ENCODE measurements at places on chromosomes 6 and 20.

DNA sequence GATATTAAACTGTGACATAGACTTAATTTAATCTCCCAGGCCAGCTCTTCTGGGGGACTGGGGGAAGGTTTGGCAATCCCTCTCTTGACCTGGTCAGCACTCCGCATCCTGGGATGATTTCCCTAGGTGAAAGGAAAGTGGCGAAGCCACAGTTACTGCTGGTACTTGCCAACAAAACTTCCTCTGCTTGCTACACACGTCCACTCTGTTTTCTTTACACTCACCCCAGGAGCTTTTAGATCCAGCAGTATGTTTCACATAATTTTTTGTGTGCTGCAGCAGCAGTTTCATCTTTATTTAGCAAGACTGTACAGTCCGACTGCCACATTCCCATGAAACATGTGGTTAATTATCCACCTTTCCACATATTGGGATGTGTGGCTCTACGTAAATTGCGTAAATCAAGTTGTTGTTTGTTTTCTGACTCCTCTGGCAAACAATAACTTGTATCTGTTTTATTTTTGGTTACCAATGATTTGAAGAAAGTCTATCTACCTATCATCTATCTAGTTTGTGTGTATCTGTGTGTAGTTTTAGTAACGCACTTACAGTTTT is 284.0 kb downstream of the PHF3 start:
- no peak for DNase-seq

- DNase-seq, result no peak
Observed at GRCh38 chr6:45965007-45965406, 50.7 kb downstream of the CLIC5 start.

DNA sequence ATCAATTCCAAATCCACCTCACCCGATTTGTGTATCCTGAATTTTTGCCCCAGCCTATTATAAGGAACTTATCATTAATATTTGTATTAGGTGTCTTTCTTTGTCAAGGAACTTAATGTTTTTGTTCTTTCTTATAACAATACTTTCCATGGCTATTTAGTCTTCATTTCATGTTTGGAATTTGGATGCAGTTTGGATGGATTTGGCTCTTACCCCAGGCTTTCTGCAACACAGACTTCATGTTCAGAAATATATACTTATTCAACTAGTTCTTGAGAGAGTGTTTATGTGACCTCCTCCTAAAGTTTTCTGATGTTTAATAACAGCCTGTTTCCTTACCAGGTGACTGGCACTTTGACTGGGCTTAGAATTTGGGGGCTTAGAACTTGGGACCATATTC is 35.9 kb upstream of the TOX2 start:
- DNase-seq, result no peak

DNA sequence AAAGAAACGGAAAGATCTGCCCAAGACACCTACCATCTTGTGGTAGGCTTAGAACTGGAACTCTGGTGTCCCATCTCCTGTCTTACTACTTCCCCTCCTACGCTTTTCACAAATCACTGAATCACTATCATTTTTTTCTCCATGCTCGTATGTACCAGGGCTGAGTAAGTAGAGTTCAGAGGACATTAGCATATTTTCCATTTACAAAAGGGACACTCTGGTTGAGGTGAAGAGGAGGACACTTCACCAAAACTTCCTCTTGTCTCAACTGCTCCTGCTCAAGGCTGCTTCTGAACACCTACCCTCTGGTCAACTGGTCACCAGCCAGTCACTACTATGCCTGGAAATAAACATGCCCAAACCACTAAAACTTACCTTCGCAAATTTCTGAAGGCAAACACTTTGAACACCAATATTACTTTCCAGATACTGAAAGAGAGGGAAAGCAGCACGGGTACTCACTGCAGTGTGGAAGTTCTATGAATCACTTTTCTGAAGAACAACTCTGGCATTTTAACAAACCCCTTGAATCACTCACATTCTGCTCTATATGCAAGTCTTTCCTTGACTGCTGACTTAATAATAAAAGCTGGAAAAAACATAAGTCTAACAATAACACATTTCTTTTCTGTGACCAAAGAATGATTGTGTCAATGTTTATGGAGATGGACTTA is 123.3 kb downstream of the INSM1 start:
- DNase-seq, result no peak

DNA sequence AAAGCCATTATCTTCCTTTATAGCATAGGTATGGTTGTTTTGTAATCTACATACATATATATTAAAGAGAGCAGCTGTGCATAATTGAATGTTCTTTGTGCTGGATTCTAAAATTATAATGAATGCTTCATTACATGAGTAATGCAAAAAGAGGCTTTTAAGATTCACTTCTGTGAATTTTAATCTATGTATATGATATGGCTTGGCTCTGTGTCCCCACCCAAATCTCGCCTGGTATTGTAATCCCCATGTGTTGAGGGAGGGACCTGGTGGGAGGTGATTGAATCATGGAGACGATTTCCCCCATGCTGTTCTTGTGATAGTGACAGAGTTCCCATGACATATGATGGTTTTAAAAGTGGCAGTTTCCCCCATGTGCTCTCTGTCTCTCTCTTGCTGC is 255.4 kb downstream of the GRM1 start:
- DNase-seq, result no peak

DNA sequence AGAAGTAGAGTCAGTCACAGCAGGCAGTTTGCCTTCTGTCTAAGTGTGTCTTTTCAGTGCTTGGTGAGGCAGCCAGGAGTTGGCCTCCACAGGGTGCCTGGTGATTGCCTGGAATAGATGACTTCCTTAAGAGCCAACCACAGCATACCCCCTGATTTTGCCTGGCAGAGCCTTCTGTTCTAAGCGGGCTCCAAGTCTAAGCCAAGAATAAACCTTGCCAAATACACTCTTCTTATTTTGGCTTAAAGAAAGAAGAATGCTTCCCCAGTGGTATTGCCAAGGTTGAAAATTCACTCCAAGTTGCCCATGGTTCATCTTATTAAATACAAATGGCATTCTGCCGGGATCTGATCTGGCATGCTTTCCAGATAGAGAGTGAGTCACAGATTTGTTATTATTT is 1424.8 kb upstream of the EYS start:
- no peak for DNase-seq

DNA sequence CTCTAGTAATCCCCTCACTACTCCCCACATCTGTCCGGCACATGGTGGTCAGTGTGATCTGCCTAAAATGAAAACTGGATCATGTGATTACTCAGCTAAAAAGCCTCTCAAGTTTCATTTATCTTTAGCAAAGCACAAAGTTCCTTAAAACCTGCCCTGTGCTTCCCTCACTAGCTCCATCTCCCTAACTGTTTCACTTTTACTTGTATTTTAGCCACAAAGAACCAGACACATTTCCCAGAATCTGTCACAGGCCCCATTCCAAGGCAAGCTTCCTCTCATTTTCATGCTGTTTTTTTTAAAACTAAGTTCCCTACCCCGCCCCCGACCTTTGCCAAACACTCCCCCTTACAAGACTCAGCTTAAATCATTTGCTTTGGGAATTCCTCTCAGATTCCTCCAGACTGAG is 8.9 kb upstream of the IGF2R start:
- DNase-seq, result no peak

- no peak for DNase-seq
Observed at GRCh38 chr6:109165392-109165974, 70.2 kb downstream of the CEP57L1 start.

DNA sequence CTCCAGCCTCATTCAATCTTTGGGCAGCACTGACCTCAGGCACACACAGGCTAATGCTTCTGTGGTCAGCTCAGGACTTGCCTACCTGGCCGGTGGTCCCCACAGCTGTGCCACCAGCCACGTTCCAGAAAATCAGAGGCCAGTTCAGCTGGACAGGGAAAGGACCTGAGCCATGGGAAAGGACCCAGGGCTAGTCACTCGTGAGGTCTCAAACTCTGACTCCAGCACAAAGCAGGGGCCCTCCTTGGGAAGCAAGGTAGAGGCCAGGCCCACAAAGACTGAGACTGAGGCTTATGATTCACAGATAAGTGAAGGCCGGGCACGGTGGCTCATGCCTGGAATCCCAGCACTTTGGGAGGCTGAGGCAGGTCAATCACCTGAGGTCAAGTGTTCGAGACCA is 22.4 kb upstream of the HELZ2 start:
- DNase-seq, result no peak

DNA sequence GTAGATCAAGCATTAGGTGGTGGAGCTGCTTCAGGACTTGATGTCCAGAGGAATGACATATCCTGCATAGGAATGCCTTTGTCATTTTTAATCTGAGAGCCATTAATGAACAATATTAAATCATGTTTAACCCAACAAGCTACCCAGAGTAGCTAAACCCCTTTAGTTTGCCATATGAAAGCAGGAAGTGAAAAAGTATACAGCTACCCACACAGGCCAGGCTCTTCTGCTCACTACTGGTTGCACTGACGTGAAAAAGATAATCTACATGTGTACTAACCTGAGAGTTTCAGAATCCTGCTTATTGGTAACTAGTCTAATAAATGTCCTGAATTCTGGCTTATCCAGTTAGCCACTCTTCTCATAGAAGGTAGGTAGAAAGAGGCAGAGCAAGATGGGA is 19.9 kb downstream of the GLYATL3 start:
- DNase-seq, result no peak

- no peak for DNase-seq
Observed at GRCh38 chr6:48658915-48659314, 547.9 kb upstream of the PTCHD4 start.

- no peak for DNase-seq
Observed at GRCh38 chr6:98131290-98131990, 702.9 kb upstream of the POU3F2 start.

DNA sequence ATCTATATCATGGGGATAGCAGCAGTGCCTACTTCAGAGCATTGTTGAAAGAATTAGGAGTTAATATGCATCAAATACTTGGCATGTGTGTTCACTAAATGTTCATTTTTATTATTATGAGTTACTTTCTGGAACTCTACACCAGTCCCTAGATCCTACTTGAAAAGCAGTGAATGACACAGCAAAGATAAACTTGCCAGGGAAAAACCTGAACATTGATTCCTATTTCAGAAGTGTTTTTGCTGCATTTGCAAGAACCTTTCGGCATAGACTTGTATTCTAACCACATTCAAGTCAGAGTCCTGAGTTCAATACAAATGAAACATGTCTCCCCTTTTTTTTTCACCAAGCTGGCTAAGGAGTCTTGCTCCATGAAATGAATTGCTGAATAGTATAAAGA is 187.4 kb upstream of the TAB2 start:
- no peak for DNase-seq

DNA sequence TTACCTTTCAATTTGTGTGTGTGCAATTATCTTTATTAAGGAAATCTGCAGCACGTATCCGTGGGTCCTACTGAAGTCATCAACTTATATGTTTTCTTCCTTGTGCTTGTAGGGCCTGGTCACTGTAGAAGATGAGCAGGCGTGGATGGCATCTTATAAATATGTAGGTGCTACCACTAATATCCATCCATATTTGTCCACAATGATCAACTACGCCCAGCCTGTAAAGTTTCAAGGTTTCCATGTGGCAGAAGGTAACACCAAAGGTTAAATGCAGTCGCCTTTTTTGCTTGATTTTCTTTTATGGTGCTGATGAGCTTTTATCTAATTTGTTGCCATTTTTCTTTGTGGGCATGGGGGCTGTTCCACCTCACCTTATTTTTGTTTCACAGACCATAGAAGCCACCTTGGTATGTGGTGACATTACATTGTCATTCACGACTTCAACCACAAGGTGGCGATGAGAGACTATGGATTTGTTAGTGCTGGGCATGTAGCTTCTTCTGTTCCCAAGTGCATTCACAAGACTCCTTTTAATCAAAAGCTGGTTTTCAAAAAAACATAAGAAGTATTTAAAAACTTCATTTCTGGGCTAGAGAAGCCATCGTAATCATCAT is 106.5 kb upstream of the LAMP5 start:
- no peak for DNase-seq

GRCh38 chr6:151015101-151015700 is 149.7 kb downstream of the MTHFD1L start:
- no peak for DNase-seq

- no peak for DNase-seq
Observed at GRCh38 chr20:41476013-41476441, 109.4 kb upstream of the EMILIN3 start.

- DNase-seq, result no peak
Observed at GRCh38 chr20:19211252-19211651, 1.2 kb upstream of the SLC24A3 start.

- DNase-seq, result no peak
Observed at GRCh38 chr6:113693851-113694250, 163.3 kb upstream of the MARCKS start.

DNA sequence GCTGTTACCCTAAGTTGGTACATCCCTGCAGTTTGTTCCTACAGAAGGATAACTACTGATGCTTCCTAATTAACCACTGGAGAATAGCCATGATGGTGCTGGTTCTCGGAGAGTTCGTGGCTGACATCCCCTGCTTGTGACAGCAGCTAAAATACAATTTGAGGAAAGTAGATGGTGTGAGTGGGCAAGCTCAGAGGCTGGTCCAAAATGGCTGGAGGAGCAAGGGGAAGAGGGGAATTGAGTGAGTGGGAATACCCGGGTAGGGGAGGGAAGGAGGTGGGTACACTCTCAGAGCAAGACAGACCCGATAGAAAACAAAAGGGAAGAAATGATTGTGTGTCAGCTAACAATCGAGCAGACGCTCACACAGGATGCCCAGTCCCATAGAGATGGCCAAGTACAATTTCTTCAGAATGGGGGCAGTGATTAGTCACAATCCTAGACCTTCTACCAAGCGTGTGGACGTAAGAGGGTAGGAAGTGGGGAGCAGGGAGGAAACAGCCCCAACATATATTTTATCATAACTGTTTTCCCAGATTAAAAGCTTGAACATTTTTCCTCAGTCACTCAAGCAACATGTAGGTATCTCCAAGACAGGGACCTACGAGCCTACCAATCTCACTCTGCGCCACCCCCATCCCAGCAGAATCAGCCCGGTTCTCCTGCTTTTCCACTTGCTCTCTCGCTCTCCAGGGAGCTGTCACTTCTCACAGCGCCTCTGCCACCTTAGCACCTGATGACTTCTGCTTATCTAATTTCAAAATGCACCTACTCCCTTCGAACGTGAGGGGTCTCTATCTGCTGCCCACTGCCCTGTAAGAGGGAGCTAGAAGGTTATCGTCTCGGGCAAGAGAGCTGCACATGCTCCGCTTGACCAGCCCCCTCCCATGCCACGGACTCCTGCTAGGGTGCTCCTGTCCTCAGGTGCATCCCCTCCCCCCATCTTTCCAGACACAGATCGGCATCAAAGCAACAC is 26.2 kb downstream of the RIPOR2 start:
- no peak for DNase-seq

DNA sequence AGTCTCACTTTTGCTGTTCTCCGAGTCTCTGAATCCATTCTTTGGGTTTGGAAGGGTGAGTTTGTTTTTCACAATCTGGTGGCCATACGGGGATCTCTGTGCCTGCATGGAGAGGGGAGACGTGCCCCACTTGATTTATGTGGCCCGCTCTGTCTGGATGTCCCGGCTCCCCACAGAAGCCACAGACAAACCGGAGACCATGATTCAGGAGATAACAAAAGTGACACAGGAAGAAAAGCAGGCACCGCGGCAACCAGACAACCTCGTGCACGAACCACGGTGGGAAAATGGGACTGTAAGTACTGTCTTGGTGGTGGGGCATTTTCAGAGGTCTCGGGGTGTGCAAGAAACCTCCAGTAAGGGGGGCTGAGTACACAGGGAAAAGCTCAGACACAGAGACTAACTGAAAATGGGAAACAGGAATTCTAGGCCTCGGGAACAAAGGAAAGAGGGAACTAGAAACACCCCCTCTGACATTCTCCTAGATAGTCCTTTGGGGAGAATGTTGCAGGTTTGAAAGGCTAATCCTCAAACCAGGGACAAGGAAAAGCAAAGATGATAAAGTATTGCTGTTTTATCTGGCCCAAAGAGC is 22.1 kb upstream of the ZNF318 start:
- peak; percentile 16 for DNase-seq

- DNase-seq, result no peak
Observed at GRCh38 chr20:64268174-64268573, 12.6 kb downstream of the PCMTD2 start.
